Endodermal cell (in vitro differentiated cells): ENCODE measurements at places on chromosomes 13 and 19.

DNA sequence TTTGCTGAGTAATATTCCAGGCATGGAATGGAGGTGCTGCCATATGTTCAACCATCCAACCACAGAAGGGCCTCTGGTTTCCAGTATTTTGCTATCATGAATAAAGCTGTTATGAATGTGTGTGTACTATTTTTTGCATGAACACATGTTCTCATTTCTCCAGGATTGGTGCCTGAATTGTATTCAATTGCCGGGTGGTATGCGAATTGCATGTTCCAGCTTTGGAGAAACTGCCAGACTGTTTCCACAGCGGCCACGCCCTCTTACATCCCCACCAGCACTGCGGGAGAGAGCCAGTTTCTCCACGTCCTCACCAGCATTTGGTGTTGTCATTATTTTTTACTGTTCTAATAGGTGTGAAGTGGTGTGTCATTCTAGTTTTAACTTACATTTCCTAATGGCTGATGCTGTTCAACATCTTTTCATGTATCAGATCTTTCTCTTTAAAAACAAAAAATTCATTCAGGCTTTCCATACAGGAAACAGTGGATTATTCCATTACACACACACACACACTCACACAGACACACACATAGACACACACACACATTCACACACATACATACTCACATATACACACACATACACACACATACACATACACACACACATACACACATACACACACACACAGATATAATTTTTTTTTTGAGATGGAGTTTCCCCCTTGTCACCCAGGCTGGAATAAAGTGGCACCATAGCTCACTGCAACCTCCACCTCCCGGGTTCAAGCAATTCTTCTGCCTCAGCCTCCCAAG, 154.1 kb downstream of the PTPRS start:
- no peaks in the 10 kb centered on the region for H3K4me1 ChIP-seq
- H3K27ac ChIP-seq, result no peak overlapping the region
- H3K4me3 ChIP-seq, result no peak overlapping the region

DNA sequence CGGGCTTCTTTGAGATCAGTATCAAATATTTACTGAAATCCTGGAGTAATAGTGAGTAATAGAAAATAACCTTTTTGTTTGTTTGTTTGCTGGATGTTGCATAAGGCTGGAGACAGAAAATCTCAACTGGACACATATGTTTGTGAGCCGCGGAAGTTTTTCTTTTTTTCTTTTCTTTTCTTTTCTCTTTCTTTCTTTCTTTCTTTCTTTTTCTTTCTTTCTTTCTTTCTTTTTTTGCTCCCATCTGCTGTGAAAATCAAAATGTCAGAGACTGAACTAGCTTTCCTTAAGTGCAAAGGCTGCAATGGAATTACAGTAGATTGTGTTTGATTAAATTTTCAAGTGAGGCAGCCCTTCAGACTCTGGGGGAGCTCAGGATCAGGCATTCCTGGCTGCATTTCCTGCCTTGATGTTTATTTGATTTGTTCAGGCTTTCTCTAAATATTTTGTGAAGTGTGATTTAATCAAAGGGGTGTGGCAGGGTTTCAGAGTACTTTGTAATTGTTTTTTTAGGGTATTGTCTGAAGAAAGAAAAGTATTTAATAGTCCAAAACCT, 319 bp downstream of the FRY start:
- H3K4me1 ChIP-seq, result no peaks in the 10 kb centered on the region
- no peak overlapping the region for H3K27ac ChIP-seq
- H3K27me3 ChIP-seq, result peaks cover 5% of the 10 kb centered on the region
- H3K36me3 ChIP-seq, result no peaks in the 10 kb centered on the region

DNA sequence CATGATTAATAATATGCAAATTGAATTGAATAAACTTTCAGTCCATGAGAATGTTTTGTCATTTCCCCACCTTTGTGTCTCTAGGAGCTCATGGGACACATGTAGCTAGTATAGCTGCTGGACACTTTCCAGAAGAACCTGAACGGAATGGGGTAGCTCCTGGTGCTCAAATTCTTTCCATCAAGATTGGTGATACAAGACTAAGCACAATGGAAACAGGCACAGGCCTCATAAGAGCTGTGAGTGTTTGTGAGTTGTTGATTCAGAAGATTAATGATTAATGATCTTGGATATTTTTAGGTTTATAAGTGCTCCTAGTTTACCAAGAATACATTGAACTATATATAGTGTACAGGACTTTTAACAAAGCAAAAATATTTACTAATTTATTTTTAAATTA, 30.1 kb downstream of the TPP2 start:
- no peaks in the 10 kb centered on the region for H3K4me1 ChIP-seq
- no peaks in the 10 kb centered on the region for H3K27me3 ChIP-seq
- no peak overlapping the region for H3K27ac ChIP-seq
- no peak for DNase-seq
- peaks cover 92% of the 10 kb centered on the region for H3K36me3 ChIP-seq

GRCh38 chr13:108326309-108326708, 56.8 kb downstream of the TNFSF13B start:
- DNase-seq, result peak; percentile 76
- H3K4me1 ChIP-seq, result no peaks in the 10 kb centered on the region
- H3K36me3 ChIP-seq, result no peaks in the 10 kb centered on the region

DNA sequence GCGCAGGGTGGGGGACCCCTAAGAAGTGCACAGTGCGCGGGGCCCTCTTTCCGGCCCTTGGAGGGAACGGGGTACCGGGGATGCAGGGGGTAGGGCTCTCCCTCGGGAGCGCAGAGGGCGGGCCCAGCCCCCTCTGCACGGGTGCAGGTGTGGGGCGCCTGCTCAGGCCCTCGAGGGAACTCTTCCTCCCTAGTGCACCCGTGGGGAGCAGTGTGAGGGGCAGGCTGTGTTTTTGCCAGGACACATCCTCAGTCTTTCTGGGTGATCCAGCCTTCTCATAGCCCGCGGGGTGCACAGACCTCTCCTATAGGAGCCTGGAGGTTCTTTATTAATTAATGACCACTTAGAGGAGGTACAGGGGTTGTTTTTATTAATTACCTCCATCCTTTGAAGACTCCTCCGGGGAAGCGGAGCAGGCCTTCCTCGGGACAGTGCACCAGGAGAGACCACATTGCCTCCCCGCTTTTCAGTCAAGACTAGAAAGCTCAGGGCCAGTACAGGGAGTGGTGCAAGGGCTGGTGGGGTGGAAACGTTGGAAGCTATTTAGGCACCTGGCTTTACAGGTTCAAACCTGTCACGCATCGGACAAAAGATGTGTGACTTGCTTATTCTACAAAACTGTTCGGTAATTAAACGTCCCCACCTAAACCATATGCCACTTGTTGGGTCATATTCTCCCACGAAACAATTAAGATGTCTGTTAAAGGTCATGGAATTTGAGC, 598 bp upstream of the GJB6 start:
- no peak overlapping the region for H3K4me3 ChIP-seq
- H3K4me1 ChIP-seq, result no peaks in the 10 kb centered on the region
- no peak for DNase-seq
- no peak overlapping the region for H3K27ac ChIP-seq
- H3K27me3 ChIP-seq, result peaks cover 65% of the 10 kb centered on the region
- no peaks in the 10 kb centered on the region for H3K36me3 ChIP-seq

GRCh38 chr19:35641515-35642151, at the start of gene ETV2:
Gene ETV2 (plus strand): TSS chr19:35641745. CDS start chr19:35642461, 716 bp downstream.
- peaks cover 17% of the 10 kb centered on the region for H3K36me3 ChIP-seq
- no peak within 1 kb of the TSS for H3K27ac ChIP-seq
- no peaks in the 10 kb centered on the region for H3K27me3 ChIP-seq
- peak; percentile 80 for DNase-seq
- H3K4me3 ChIP-seq, result no peak within 1 kb of the TSS
- H3K4me1 ChIP-seq, result no peaks in the 10 kb centered on the region

DNA sequence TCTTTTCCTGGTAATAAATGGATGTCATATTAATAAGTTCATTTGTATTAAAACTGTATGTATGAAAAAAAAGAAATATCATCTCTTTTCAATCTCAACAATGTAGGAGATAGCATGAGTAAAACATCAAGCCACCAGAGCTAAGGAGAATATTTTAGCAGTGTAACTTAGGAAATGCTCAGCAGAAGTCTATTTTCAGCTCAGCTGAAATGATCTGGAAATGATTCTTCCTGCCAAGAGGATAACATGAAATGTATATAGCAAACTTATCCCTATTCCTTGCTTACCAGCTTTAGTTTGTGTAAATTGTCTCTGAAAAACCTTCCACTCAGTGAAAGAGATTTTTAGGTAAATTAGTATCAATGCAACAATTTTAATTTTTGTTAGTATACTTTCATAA, 1194.4 kb downstream of the SLITRK1 start:
- H3K4me1 ChIP-seq, result no peaks in the 10 kb centered on the region
- no peak overlapping the region for H3K27ac ChIP-seq
- no peaks in the 10 kb centered on the region for H3K27me3 ChIP-seq
- no peak overlapping the region for H3K4me3 ChIP-seq

GRCh38 chr19:48196933-48197665, 26.6 kb downstream of the ZSWIM9 start:
- H3K27me3 ChIP-seq, result no peaks in the 10 kb centered on the region
- H3K4me3 ChIP-seq, result no peak overlapping the region
- H3K27ac ChIP-seq, result no peak overlapping the region
- peak; percentile 20 for DNase-seq
- H3K36me3 ChIP-seq, result no peaks in the 10 kb centered on the region

DNA sequence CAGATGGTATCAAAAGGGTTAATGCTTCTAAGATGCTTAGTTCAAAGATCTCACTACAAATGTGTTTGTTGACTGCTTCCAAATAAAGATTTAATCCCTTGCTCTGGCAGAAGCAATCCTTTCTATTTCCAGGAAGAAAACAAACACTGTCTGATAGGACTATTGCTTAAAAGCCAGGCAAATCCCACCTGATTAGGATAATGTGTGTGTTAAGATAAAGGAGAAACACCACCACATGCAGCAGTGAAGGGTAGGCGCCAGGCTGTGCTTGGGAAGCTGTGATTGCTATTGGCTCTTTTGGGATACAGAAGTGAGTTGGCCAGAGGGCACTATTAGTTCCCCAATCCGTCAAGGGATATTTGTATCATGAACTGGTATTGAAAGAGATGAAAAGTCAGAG, 62.8 kb upstream of the LRCH1 start:
- H3K27ac ChIP-seq, result no peak overlapping the region
- no peaks in the 10 kb centered on the region for H3K36me3 ChIP-seq
- H3K4me1 ChIP-seq, result peaks cover 11% of the 10 kb centered on the region
- H3K27me3 ChIP-seq, result peaks cover 68% of the 10 kb centered on the region
- H3K4me3 ChIP-seq, result no peak overlapping the region
- peak; percentile 70 for DNase-seq

DNA sequence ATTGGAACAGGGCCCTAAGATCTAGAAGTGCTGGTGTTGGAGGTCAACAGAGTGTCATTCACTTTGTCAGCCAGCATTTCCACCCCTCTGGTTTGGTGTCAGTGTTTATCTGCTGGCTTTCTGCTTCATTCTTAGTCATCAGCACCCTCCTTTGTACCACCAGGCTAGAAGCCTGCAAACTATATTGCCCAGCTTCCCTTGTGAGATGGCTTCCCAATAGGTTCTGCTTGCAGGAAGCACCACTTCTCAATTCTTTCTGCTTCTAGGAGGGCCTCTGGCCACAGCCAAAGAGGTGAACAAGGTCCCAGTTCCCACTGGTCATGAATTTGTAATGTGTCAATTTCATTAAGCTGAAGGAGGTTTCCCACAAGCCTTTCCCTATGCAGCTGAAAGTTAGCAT, 36.4 kb upstream of the CALM3 start:
- no peak overlapping the region for H3K27ac ChIP-seq
- H3K4me3 ChIP-seq, result no peak overlapping the region
- H3K4me1 ChIP-seq, result no peaks in the 10 kb centered on the region
- H3K36me3 ChIP-seq, result no peaks in the 10 kb centered on the region
- no peak for DNase-seq

DNA sequence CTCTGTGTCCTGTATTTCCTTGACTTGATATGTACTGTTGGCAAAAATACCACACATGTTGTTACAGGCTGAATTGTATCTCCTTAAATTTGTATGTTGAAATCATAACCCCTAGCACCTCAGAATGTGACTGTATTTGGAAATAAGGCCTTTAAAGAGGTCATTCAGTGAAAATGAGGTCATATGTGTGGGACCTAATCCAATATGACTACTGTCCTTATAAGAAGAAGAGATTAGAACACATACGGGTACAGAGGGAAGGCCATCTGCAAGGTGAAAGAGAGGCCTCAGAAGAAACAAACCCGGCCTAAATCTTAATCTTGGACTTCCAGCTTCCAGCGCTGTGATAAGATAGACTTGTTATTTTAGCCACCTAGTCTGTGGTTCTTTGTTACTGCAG, 202.5 kb downstream of the NUFIP1 start:
- no peaks in the 10 kb centered on the region for H3K27me3 ChIP-seq
- no peak overlapping the region for H3K27ac ChIP-seq
- no peak overlapping the region for H3K4me3 ChIP-seq
- no peak for DNase-seq
- H3K36me3 ChIP-seq, result no peaks in the 10 kb centered on the region
- H3K4me1 ChIP-seq, result no peaks in the 10 kb centered on the region

GRCh38 chr19:40332669-40333068, 15.5 kb downstream of the C19orf47 start:
- no peak overlapping the region for H3K4me3 ChIP-seq
- no peaks in the 10 kb centered on the region for H3K27me3 ChIP-seq
- DNase-seq, result no peak
- H3K4me1 ChIP-seq, result no peaks in the 10 kb centered on the region
- no peak overlapping the region for H3K27ac ChIP-seq

- no peak for DNase-seq
- H3K27ac ChIP-seq, result no peak overlapping the region
- no peaks in the 10 kb centered on the region for H3K27me3 ChIP-seq
- no peak overlapping the region for H3K4me3 ChIP-seq
- H3K4me1 ChIP-seq, result no peaks in the 10 kb centered on the region
These were observed 20.8 kb upstream of the ZNF266 start for GRCh38 chr19:9456018-9456689.

DNA sequence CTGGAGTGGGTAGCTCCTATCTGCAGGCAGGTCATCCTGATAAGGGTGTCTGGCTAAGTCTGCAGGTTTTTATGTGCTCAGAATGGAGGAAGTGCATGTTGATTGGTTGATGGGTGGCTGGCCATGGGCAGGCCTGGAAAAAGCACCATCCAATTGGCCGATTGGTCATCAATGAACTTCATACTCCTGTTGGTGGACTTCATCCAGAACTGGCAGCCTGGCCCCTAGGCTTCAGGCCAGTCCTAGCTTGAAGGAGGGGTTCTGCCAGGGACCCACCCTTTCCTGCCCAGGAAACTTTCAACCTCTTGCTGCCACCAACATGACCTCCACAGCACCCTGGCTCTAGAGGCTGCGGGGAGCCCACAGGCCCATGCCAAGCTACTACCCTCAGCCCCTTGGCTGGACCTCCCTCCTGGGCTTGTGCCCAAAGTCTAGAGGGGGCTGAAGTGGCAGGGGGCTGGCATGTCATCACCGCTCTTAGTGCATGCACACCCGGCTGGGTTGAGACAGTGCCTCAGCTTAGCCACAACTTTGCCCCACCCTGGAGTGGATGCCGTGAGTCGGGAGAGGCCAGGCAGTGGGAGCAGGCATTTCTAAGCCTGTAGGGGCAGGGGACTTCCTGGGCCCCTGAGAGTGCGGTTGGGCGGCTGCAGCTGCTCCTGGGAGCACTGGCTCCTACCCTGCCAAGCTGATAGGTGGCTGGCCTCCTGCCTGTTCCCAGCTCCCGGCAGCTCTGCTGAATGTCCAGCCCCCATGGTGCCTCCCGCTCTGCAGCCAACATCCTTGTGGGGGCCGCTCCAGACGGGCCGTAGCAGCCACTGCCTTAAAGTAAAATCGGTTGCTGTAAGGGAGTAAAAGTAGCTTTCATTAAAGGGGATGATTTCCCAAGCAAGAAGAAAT, 13.2 kb downstream of the DNAJC15 start:
- no peak for DNase-seq
- H3K4me3 ChIP-seq, result no peak overlapping the region
- H3K27me3 ChIP-seq, result no peaks in the 10 kb centered on the region
- peaks cover 14% of the 10 kb centered on the region for H3K36me3 ChIP-seq
